Stimulated activated CD4-positive, alpha-beta T cell treated with anti-CD3 and anti-CD28 coated beads, Interleukin-1b, Interleukin-23, amount 100 ng/mL, for 1 hour (primary cell): ENCODE measurements at places on chromosomes 7 and 10.

DNA sequence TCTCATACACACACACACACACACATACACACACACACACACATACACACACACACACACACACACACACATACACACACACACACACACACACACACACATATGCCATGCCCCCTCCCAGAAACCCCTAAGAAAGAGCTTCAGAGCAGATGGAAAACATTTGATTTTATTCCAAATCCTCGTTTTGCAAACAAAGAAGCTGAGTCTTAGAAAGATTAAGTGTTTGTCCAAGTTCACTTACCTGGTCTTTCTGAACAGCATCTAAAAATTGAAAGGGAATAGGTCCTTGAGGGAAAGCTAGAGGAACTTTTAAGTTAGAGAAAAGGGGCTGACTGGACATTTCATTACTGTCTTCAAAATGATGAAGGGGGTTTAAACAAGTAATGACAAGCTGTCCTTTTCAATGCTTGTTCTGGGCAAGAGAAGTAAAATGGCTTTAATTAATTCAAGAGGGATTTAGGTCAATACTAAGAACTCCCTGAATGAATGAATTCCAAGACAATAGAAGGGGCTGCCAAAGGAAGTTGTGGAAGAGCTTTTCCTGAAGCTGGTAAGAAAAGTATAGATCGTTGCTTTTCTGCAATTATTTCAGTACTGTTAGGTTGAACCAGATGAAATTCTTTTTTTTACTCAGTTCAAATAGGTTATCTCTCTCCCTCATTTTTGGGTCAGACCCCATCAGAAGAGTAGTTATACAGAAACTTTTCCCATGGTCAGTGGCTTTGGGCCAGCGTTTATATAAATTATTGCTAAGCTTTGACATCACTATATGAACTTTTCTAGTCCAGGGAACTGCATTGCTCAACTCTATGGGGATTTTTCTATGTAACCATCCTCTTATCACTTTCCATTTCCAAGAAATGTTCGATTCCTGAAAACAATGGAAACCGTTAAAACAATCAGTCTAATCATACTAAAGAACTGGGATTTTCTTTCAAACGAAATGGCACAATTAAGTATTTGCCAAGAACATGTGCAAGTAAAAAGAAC is 261.4 kb downstream of the MTERF1 start:
- DNase-seq, result no peak

- DNase-seq, result peak; percentile 18
Observed at GRCh38 chr10:74825371-74826141, 844 bp upstream of the KAT6B start.

- no peak for DNase-seq
Observed at GRCh38 chr7:47268851-47269836, 312.8 kb downstream of the TNS3 start.

- DNase-seq, result no peak
Observed at GRCh38 chr7:5210751-5211338, 20.8 kb downstream of the WIPI2 start.

- DNase-seq, result no peak
Observed at GRCh38 chr10:86085136-86085535, 281.5 kb downstream of the GRID1 start.

GRCh38 chr7:45643630-45644029 is 69.5 kb downstream of the ADCY1 start:
- no peak for DNase-seq
